ENCODE measurements at places on chromosomes 16 and 17.

GRCh38 chr17:81090361-81091136, 55.6 kb downstream of the BAIAP2 start:
- no peak for DNase-seq

DNA sequence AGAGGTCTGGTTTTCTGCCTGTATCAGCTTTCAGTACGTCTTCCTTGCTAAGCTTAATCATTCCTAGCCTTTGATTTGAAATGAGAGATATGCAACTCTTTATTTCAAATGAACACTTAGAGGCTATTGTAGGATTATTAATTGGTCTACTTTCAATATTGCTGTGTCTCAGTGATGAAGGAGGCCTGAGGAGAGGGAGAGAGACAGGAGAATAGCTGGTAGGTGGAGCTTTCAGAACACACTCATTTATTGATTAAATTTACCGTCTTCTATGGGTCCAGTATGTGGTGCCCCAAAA, 187.0 kb downstream of the BCAS3 start:
- no peak for DNase-seq

GRCh38 chr17:47945529-47946508, 4.4 kb downstream of the PNPO start:
- peak; percentile 38 for DNase-seq

DNA sequence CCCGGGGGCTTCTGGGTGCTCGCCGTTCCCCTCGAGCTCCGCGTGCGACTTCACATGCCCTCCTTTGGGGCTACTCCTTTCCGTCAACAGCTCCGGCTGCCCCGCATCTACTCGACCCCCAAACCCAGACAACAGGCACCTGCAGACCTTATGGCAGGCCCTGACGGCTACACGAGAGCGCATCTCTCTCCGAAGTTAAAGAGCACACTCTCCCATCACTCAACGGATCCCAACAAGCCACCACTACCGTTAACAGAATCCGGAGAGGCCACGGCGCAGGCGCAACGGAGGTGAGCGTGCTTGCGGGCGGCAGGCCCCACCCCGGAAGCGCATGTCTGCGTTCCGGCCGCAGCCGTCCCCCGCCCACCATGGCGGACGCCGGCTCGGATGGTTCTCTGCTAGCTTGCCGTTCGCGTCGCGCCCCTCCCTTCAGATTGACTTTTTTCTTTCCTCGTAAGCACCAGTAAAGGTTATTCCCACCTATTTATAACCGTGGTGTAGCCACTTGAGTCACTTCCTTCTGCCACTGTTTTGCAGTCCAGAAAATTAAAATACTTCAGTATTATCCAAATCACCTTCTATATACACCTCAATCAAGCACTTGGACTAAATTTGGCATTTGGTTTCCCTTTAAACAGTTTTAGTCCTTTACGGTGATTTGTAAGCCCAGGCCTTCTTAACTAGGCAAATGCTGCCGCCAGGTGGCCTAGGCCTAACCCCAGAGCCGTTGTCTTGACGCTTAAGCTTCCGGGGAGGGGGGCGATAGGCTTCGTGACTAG, at the start of gene POLG2:
Gene POLG2 (minus strand): TSS at position 269 of the 779 bp plus-strand sequence. CDS start 86 bp downstream, at position 183.
- DNase-seq = peak; percentile 89

DNA sequence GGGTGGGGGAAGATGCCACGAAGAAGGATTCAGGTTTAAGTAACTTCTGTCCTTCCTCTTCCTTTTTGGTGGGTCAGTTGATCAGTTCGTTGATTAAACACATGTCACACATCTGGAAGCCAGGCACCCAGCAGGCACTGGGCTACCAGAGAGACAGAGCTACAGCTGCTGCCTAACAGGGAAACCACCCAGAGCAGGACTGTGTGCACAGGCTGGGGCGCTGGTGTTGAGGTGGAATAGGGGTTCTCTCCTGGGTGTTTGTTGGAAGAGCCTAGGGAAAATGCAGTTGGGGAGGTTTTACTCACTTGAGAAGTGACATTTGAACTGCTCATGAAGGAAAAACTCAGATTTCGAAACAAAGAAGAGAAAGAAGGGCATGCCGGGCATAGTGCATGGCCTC, 152.4 kb downstream of the IRX5 start:
- no peak for DNase-seq

- DNase-seq = no peak
Measured at GRCh38 chr17:76867578-76868175, 527 bp upstream of the MGAT5B start.

DNA sequence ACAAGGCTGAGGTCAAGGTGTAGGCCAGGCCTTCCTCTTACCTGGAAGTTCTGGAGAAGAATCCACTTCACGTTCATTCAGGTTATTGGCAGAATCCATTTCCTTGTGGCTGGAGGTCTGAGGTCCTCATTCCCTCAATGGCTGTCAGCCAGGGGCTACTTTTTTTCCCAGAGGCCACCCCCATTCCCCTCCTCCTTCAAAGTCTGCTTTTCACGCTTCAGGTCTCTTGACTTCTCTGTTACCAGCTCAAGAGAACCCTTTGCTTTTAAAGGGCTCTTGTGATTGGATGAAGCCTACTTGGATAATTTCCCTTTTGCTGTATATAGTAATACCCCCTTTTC, 55.1 kb upstream of the LGALS9 start:
- DNase-seq = no peak

GRCh38 chr16:53147500-53148065, 92.8 kb downstream of the CHD9 start:
- DNase-seq = no peak

GRCh38 chr17:46851029-46851741, at the start of gene WNT9B:
Gene WNT9B (plus strand): TSS chr17:46851583. CDS start chr17:46851639, 56 bp downstream.
- DNase-seq = peak; percentile 8

- DNase-seq = peak; percentile 76
Measured at GRCh38 chr17:28746611-28747050, 2.8 kb downstream of the TRAF4 start.

- DNase-seq = peak; percentile 17
Measured at GRCh38 chr16:89958068-89958467, 9.5 kb downstream of the DEF8 start.

- DNase-seq = no peak
Measured at GRCh38 chr16:82833378-82833993, 206.7 kb downstream of the CDH13 start.

DNA sequence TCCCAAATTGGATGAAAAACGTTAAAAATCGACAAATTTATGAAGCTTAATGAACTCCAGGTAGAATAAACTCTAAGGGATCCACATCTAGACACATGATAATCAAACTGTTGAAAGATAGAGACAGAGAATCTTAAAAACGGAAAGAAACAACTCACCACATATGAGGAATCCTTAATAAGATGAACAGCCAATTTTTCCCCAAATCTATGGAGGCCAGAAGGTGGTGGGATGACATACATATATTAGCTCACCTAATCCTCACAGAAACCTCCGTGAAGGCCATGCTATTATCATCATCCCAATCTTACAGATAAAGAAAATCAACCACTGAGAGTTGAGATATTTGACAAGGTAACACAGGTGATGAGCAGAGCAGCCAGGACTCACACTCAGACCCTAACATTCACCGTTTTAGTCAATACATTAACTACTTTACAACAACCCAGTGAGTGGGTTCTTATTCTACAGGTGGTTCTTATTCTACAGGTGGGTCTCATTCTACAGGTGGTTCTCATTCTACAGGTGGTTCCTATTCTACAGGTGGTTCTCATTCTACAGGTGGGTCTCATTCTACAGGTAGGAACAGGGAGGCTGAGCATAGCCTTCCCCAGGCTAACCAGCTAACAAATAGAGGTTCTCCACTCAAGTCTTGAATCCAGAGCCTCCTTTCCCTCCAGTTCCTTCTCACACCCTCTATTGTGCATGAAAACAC, 4.8 kb downstream of the CACNG1 start:
- DNase-seq = no peak

DNA sequence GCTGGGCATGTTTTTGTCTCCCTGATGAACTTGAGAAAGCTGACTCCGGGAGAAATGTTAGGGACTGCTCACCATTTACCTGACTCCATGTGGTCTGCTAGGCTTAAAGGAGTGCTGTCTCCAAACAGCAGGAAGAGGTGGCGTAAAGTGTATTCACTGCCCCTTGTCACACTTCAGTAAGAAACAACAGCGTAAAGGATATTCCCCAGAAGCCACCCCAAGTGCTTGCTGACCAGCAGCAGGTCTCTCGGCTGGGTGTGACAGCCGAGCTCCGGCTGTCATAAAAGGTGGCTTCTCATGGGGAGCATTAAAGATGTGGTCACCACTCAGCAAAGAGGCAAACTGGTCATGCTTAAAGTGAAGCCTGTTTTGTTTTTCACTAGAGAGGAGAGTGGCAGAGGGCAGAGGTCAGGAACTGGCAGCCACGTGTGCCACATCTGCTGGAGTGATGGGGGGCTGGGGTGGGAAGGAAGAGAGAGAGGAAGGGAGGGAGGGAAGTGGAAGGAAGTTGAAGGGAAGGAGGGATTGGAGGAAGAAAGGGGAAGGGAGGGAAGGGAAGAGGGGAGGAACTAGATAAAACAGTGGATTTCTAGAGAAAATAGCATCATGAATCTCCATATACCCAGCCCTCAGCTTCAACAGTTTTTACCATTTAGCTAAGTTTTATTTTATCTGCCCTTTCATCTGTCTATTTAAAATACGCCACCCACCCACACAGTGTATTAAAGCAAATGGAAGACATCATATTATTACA, 119.3 kb downstream of the CLEC16A start:
- no peak for DNase-seq

GRCh38 chr16:19860166-19861041, 24.2 kb downstream of the GPRC5B start:
- DNase-seq = peak; percentile 41

DNA sequence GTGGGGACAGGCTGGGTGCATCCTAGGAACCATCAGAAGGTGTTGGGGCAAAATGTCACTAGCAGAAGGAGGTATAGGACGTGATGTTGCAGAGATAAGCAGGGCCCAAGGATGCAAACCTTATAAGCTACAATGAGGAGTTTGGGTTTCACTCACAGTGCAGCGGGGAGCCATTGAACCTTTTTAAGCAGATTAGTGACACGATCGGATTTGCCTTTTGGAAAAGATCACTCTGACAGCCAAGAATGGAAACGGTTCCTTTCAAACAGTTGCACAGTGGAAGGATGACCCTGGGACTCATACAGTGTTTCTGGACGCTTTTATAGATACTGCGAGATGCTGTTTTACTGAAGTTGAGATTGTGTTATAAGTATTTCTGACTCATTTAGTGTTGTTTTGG, 131.8 kb upstream of the CACNG3 start:
- DNase-seq = no peak

DNA sequence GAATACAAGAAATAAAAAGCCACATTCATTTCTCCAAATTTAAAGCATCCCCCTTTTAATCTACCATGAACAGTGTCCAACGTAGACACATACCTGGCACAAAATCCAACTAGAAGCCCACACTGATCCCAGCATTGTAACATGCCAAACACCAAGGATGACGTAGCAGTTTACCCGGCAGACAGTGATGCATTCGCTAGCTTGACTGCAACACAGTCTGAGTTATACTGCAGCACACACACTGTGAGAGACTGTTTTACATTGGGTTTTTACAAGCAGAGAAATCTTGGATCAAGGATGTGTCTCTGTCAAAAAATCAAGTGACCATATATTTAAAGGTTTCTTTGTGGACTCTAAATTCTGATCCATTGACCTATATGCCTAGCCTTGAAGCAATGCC, 74.5 kb upstream of the C17orf78 start:
- DNase-seq = peak; percentile 54

DNA sequence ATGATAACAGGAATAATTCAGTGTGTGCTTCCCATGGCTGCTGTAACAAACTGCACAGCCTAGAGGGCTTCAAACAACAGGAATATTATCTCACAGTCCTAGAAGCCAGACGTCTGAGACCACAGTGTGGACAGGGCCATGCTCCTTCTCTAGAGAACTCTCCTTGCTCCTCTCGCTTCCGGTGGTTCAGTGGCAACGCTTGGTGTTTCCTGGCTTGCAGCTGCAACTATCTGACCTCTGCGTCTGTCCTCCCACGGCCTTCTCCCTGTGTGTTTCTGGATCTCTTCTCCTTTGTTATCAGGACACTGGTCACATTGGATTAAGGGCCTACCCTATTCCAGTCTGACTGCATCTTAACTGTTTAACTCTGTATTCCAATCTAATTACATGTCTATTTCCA, 414.3 kb downstream of the MAF start:
- DNase-seq = no peak

GRCh38 chr16:23710008-23710407, 3.0 kb downstream of the ERN2 start:
- no peak for DNase-seq

- no peak for DNase-seq
Measured at GRCh38 chr17:7346761-7347614, 5.0 kb upstream of the KCTD11 start.

- peak; percentile 89 for DNase-seq
Measured at GRCh38 chr16:972316-973002, 1.7 kb upstream of the LMF1 start.

DNA sequence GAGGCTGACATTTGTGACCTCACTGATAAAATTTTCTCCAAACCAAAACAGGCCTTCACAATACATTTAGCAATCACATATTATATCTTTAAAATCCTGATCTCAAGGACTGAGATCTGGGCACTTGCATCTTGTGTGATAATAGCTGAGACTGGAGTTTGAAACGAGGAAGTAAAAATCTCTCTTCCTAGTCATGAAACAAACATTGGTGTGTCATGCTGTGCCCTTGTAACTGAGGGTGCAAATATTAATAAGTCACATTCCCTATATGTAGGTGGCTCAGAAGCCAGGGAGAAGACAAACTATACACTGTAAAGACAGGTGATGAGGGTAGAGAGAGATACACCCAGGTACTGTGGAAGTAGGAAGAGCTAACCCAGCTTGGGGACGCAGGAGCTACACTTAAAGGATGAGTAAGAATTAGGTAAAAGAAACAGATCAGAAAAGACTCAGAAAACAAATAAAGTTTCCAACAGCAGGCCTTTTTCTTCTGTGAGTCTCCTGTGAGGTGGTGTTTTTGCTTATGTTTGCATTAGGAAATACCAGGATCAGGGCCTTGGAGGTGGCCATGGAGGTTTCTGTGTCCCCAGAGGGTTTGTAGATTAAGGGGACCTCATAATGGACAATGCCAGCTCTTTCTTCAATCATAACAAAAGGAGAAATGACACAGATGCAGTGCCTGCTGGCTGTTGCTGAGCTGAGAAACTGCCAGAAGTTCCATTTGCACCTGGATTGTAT, 335.7 kb downstream of the GRIN2A start:
- no peak for DNase-seq

- DNase-seq = no peak
Measured at GRCh38 chr16:75112734-75113491, 3.7 kb downstream of the LDHD start.

GRCh38 chr17:50386510-50386909, 10.8 kb downstream of the LRRC59 start:
- no peak for DNase-seq

Data from midbrain (tissue), 1 donor.